ENCODE measurements at places on chromosomes 5 and 9.

- DNase-seq, result no peak
These were observed 66.6 kb upstream of the CTNNA1 start for GRCh38 chr5:138686668-138687067.

GRCh38 chr9:123438321-123438720 lies 82.3 kb downstream of the CRB2 start:
- DNase-seq, result no peak

- DNase-seq, result peak; percentile 61
These were observed 19.2 kb downstream of the KCTD16 start for GRCh38 chr5:144189800-144190429.

- no peak for DNase-seq
These were observed 7.1 kb upstream of the PLK2 start for GRCh38 chr5:58466939-58467338.

DNA sequence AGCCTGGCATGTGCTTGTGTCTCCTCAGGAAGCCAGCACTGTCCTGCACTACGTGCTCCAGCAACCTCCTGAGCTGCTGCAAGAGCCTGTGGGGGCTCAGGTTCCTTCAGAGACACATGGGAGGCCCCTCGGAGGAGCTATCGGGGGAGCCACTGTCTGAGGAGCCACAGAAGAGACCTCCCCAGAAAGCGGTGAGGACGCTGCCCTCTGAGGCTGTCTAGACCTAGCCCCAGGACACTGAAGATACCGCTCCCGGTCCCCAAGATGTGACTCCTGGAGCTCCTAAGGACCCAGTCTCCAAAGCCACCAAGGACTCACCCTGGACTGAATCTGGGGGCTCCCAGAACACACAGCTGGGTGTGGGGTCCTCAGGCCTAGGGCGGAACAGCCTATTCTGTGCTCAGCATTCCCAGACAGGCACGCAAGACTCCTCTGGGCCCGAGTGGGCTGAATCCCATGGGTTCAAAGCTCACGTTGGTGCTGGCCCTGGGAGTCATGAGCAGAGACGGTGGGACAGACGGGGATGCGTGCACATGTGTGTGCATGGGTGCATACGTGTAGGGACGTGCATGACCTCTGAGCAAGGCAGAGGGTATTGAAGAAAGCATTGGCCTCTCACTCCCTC lies 50.0 kb downstream of the HRH2 start:
- no peak for DNase-seq

DNA sequence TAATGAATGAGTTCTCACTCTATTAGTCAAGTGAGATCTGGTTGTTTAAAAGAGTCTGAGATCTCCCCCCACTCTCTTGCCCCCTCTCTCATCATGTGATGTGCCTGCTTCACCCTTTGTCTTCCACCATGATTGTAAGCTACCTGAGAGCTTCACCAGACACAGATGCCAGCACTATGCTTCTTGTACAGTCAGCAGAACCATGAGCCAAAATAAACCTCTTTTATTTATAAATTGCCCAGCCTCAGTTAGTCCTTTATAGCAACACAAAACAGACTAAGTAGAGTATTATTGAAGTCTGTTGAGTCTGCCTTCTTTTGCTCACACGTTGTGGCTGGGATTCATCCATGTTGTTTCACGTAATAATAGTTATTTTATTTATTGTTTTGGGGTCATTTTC lies 14.3 kb downstream of the CYSTM1 start:
- no peak for DNase-seq

DNA sequence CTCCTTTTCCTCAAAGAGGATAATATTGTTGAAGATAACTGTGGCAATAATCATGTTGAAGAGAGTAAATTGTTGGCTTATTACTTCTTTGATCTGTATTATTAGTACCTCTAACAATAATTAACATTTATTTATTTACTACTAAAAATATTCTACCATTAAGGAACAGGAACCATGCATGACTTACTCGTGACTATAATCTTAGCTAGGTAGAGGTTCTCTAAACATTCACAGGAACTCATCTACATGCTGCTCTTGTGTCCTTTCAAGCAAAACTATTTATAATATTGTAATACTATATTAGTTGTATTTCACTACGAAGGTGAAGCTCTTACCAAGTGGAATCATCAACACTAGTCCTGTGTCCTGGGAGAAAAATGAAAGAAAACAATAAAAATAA lies 3.1 kb downstream of the SOX30 start:
- DNase-seq, result no peak

DNA sequence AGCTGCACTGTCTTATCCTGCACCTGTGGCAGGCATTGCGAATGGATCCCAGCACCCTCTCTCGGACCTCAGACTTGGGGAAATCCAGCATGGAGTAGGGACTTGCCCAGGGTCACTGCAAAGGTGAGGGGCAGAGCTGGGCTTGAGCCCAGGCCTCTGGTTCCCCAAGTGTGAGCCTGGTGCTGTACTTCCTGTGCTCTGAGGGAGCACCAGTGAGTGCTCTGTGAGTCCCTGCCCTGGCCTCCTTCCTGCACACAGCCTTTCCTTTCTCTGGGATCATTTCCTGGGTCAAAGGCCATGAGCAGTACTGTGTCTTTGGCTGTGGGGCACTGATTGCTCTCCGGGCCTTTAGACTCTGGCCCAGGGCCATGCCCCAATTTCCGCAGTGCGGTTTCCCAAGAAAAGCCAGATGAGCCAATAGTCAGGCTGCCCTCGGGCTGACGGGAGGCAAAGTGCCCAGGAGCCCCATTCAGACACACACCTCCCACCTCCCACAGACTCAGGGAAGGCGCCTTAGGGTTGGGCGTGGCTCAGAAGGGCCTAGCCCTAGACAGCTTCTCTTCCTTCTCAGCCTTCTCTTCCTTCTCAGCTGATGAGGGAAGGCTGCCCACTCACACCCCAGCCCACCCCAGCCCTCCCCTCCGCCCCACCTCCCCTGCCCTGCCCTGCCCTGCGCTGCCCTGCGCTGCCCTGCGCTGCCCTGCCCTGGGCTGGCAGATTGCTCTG lies 23.3 kb upstream of the TRIM14 start:
- DNase-seq, result no peak

GRCh38 chr5:81154725-81155124 lies 78.4 kb upstream of the CKMT2 start:
- no peak for DNase-seq

All from stimulated activated CD4-positive, alpha-beta T cell treated with anti-CD3 and anti-CD28 coated beads, Interleukin-15, amount 100 ng/mL, for 1 hour (primary cell).